Stimulated activated CD4-positive, alpha-beta T cell treated with anti-CD3 and anti-CD28 coated beads, Interleukin-1b, Interleukin-23, amount 100 ng/mL, for 4 hours (primary cell): ENCODE measurements at places on chromosomes 13 and 19.

- DNase-seq, result peak; percentile 73
These were observed 7.8 kb downstream of the DOT1L start for GRCh38 chr19:2171349-2172145.

GRCh38 chr13:31797154-31797775, 57.9 kb downstream of the RXFP2 start:
- DNase-seq, result no peak

DNA sequence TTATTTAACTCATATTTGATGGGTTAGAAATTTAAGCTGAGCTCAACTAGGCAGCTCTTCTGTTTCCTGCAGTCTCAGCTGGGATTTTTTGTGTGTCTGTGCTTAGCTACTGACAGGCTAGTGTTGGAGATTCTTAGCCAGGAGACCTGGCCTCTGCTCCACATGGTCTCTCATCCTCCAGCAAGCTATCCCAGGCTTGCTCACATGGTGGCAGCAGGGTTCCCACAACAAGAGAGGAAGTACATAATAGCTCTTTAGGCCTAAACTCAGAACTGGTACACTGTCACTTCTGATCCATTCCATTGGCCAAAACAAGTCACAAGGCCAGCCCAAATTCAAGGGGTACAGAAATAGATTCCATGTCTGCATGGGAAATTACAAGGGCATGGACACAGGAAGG, 406.2 kb downstream of the SUCLA2 start:
- DNase-seq, result no peak

GRCh38 chr19:4568886-4569285, 9.4 kb upstream of the SEMA6B start:
- DNase-seq, result no peak

DNA sequence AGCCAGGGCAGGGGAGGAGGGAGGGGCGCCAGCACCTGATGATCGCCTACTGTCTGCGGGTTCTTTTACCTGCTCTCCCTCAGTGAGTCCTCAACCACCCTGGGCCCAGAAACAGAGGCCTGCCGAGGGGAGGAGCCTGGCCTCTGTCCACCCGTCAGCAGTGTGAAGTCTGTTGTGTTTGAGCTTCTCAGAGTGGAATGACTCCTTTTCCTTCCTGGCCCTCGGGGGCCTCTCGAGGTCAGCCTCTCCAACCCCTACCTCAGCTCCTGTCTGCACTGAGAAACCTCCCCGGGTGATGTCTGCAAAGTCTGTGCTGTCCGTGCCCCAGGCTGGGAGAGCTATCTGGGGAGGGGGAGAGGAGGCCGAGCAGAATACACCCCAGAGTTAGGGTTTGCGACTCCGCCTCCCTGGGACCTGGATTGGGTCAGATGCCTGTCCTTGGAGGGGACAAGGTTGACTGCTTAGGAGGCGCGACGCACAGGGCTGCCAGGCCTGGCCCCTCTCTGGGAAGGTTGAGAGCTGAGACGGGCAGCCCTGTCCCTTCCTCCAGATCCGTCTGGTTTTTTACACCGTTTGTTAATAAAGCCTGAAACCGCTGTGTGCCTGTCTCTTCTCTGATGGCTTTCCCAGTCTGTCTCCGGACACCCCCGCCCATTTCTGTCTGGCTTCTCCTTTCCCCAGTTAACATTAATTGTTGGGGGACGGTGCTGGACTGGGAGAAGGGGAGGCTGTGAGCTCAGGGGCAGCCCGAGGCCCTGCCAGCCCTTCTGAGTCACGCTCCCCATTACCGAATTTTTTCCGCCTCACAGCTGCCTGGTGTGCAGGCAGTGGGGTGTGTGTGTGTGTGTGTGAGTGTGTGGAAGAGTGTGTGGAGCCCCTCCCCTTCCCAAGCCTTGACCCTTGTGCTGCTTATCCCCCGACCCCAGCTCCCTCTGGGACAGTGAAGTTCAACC, 989 bp upstream of the SSC5D start:
- peak; percentile 53 for DNase-seq

GRCh38 chr13:33228648-33229445, 56.7 kb downstream of the STARD13 start:
- DNase-seq, result peak; percentile 12

DNA sequence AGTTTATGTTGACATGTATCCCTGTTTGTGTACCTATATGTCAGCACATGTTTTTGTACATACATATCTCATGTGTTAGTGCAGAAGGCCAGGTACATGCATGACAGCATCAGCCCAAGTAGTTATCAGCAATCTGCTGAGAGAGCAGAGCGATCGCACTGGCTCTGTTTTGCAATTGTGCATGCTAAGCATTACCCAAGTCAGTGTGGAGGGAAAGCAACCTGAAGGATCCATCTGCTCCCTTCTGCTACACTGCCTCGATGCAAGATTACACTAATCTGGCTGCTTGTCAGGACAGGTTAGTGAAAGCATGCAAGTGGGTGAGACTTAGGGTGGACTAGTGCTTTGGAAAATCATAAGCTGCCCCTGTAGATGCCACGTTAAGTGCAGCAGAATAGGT, 211.8 kb downstream of the PCCA start:
- DNase-seq, result no peak

DNA sequence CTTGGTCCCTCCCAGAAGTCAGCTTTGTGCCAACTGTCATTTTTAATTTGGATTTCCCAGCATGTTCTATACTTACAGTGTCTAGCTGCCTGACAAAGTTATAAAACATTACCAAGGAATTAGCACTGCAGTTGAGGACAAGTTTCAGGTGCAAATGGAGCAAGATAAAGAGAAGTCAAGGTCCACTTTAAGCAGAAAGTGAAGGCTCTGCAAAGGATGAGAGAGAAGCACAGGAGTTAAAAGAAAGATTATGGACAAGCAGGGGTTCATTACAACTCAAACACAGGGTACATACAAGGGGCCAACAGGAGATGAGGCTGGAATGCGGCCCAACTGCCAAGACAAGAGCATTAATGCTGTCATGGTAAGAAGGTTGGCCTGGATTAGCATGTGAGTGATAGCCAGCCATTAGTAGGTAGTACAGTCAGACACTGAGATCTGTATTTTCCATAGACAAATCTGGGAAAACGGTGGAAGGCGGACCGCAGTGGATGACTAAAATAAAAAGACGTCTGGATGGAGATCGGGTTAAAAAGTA, 17.6 kb downstream of the UBL3 start:
- no peak for DNase-seq

DNA sequence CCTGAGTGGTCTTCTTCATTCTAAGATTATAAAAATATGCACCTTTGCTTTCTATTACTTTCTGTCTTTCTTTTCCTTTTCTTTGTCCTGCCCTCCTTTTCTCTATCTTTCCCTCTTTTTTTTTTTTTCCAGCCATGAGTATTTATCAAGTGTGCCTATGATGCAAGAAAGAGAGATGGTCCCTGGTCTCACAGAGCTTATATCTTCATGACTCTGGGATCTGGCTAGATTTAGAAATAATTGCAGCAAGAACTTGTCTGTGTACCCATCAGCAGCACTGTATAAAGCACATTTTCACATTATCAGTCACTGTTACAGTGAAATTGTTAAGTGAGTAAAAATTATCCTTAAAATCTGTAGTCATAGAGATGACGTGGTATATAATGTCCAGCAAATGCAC, 31.6 kb upstream of the GAS6 start:
- DNase-seq, result no peak

DNA sequence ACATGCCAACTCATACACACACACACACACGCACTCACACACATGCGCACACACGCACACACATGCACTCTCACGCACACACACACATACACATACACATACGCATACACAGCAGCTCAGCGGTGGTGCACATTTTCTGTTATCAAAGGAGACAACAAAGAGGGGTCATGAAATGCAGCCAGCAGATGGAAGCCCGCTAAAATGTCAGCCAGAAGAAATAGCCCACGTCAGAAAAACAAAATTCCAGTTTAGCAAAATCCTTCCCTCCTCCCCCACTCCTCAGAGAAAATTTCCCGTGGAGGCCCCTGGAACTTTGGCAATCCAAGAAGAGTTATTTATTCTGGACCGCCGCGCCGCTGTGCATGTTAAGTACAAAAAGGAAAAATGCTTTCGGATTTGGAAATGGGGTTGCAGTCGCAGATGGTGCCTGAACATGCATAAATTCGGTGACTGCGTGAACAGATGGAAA, 114.6 kb upstream of the VSTM2B start:
- no peak for DNase-seq

- no peak for DNase-seq
These were observed 17.0 kb downstream of the ALOX5AP start for GRCh38 chr13:30752201-30752797.

DNA sequence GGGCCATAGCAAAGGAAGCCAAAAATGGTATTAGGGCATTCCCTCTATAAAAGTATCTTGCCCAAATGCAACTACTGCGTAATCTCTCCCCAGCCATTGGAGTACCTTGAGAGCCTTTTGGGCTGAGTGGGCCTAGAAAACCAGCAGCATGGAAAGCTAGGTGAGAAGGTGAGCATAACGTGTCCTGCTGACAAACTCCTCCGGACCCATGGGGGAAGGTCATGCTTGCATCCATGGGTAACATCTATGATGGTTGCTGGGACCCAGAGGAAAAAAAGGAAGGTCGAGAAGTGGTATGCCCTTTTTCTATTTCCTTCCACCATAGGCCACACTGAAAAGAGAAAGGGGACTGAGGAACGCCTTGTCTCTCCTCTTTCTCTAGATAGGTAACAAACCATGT, 57.4 kb downstream of the ZNF728 start:
- no peak for DNase-seq

DNA sequence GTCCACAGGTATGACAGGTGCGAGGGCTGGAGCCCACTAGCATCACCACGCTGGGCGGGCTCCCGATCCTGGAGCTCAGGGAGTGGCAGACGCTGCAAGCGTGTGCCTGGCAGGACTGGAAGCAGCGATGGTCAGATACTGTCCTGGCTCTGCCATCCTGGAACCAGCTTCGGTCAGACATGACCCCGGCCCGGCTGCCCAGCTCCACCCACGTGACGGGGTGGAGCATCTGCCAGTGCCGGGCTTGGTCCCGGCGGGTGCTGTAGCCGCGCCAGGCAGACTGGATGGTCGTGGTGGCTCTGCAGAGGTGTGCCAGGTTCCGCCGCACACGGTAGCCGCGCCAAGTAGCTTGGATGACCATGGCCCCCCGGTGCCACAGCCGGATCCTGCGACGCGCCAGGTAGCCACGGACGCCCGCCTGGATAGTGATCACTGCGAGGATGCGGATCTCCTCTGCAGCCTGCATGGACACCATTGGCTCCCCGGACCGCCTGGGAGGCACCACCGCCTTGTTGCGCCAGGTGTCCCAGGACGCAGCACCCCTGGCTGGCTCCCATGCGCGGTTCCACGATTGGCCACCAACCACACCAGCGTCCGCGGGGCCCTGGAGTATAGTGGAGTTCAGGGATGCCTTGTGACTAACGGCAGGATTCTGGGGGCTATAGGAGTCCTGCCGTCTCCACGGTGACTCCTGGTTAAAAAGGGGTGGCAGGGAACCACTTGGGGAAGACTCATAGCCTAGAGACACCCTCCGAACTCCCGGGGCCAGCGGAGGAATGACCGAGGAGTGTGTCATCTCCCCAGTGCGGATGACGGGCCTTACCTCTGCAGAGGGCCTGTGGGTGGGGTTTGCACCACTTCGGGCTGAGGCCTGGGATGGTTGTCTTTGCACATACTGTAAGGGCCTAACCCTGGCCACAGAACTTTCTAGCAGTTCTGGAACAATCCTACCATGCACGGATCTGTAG, 16.5 kb downstream of the IQCN start:
- DNase-seq, result no peak

DNA sequence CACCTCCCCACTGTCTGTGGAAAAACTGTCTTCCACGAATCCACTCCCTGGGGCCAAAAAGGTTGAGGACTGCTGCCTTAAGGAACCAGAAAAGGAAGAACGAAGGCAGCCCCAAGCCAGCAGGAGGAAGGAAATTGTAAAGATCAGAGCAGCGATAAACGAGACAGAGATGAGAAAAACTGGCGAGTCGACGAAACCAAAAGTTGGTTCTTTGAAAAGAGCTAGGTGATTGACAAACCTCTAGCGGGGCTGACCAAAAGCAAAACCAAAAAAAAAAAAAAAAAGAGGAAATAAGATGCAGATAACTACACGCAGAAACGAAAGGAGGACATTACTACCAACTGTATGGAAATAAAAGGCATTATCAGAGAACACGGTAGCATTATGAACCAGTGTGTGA, 76.9 kb downstream of the GADD45B start:
- DNase-seq, result peak; percentile 21

DNA sequence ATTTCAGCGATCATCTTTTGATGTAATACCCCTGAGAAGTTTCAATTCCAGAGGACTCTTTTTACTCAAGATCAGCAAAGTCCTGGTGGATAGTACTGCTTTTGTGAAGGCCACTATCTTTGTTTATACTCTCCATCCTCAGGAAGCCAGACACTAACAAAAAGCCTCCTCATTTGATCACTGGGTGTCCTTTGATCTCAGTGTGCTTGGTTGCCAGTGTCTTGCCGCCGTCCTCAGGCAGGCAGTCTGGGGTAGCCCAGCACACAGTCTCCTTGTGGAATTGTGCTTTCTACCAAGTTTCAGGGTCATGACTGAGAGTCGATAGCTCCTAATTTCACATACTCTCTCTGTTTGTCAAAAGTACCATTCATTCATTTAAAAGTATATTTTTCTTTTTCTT, 762.2 kb downstream of the EFNB2 start:
- DNase-seq, result no peak

DNA sequence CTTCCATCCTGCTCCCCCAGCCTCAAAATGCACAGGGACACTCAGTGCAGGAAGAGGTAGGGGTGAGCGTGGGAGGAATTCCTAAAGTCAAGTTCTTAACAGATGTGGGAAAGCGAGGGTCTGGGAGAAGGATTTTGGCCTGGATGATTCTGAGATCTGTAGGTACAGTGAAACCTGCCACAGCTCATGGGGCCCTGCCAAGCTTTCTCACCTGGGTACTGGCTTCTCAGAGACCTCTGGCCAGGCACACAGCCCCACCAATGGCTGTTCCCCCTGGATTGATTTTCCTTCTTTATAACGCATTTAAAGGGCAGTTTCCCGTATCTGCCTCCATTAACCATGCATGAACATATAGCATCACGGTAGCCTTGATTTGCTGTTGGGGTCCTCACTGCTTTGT, 47.0 kb upstream of the GSX1 start:
- DNase-seq, result no peak

- DNase-seq, result peak; percentile 66
These were observed 7.7 kb downstream of the PLEKHF1 start for GRCh38 chr19:29672933-29673336.

DNA sequence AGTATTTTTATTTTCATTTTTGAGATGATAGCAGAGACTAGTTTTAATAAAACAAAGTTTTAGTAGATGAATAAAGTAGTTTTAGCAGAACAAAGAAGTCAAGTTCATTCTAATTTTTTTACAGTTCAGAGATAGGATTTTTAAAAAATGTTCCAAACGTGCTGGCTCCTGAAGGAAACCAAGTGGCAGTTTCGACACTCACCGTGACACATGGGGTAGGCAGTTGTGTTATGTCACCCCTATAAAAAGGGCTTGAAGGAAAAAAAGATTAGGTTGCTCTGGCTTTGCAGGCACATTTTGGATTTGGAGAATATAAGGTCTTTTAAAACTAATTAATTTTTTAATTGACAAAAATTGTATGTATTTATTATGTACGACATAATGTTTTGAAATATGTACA, 305.2 kb downstream of the NDFIP2 start:
- DNase-seq, result no peak
